Stimulated activated naive CD8-positive, alpha-beta T cell treated with anti-CD3 and anti-CD28 coated beads, Interleukin-15, amount 100 ng/mL, for 72 hours (primary cell): ENCODE measurements at places on chromosomes 12 and 14.
A peak's percentile ranks its signal among the peaks of the same experiment; 100 is the strongest.

DNA sequence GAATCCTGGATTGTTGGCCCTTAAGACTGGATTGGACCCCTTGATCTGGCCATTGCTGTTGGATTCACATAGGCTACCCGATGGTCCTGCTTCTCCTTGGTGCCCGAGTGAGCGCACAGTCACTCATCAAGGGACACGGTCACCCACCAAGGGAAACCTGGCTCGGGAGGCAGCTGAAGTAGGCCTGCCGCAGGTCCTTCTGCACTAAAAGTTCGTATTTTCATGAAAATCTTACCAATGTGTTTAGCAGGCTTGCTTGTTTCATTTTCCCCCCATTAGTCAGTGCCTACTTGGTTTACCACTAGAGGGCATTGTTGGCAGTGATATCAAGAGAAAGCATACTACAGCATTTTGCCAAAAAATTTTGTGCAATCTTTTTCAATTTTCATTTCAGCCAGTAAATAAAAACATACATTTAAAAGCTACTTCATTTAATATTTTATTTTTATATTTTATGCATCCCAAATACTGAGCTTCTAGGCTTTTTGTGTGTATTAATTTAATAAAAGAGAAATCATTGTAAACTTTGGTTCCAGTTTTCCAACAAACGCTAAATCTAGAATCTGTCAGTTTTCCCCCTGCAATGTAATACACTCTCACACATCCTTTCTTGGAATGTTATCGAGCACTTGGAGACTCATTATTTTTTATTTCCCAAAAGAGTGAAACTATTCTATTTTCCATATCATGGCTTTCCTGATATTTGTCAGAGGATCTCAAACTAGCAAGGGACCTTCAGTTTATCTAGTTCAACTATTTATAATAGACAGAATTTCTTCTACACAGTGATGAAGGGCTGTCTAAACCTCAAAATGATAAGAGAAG lies 116.7 kb downstream of the LMNTD1 start:
- DNase-seq: peak; percentile 30

- DNase-seq: no peak
These were observed 63.2 kb upstream of the RFX4 start for GRCh38 chr12:106519607-106520021.

DNA sequence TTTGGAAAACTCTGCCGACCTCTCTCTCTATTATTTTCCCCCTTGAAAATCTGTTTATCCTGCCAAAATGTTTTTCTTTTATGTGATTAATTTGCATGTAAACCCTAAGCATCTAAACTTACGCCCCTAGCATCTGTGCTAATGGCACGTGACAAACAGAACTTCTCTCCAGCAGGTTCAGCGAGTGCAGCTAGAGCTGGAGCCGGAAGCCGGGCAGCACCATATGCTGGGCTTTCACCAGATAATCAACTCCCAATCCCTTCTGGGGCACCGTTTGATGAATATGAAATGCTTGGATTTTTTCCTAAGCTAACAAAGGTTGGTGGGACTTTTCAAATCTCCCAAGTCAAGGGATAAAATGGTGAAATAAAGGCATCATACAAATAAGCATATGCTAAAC lies 667.5 kb upstream of the TMEM132C start:
- no peak for DNase-seq

- DNase-seq: no peak
These were observed 38.9 kb downstream of the DTX1 start for GRCh38 chr12:113095405-113095804.

DNA sequence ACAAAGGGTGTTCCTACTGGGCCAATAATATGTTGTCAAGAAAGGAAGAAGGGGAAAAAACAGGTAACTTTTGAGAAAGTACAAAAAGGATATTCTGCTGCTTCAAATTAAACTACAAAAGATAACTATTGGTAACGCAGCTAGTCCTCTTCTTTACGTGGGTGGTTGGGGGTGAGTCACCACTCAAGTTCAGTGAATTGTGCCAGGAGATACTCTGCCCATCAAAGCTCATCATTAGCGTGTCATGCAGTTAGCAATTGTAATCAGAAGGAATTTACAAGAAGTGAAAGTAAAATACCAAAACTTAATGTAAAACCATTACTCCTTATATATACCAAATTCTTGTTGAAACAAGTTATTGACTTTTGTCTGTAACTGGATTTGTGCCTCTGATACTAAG lies 342.0 kb downstream of the NPAS3 start:
- DNase-seq: no peak
